ENCODE measurements at places on chromosomes 2 and 18.

DNA sequence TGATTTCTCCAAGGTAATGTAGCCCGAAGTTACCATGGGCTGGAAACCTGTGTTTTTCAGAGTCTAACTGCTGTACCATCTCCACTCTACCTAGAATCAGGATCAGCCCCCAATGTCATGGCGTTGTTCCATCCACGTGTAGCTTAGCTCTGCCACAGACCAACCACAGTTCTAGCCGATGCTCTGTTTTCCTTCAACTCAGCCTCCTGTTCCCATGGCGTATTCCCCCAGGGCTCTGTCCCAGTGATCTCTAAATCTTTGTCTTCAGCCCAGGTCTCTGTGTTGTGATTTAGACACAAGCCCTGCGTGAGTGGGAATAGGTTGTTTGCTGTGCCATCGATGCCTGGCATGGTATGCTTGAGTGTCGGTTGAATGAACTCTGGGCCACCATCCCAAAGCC, 53.4 kb downstream of the LPIN1 start:
- DNase-seq: no peak

- DNase-seq: no peak
Observed at GRCh38 chr18:44198612-44199284, 481.9 kb upstream of the SETBP1 start.

GRCh38 chr2:119158563-119159347, at the start of gene C1QL2:
C1QL2 (minus strand) TSS chr2:119158751; CDS start chr2:119158269, 482 bp downstream.
- DNase-seq: peak; percentile 28

GRCh38 chr2:122519366-122519765, 763.9 kb downstream of the TSN start:
- DNase-seq: no peak

GRCh38 chr18:60746919-60747318, 374.3 kb upstream of the MC4R start:
- no peak for DNase-seq

GRCh38 chr2:223586261-223586660, 15.9 kb downstream of the SCG2 start:
- no peak for DNase-seq

All from caudate nucleus (tissue), 63 donors.